ENCODE measurements at places on chromosomes 6 and 20.
A peak's percentile ranks its signal among the peaks of the same experiment; 100 is the strongest.

- DNase-seq: no peak
Measured at GRCh38 chr6:132872923-132873322, 58.6 kb downstream of the RPS12 start.

- no peak for DNase-seq
Measured at GRCh38 chr6:157203764-157204163, 119.6 kb downstream of the TMEM242 start.

DNA sequence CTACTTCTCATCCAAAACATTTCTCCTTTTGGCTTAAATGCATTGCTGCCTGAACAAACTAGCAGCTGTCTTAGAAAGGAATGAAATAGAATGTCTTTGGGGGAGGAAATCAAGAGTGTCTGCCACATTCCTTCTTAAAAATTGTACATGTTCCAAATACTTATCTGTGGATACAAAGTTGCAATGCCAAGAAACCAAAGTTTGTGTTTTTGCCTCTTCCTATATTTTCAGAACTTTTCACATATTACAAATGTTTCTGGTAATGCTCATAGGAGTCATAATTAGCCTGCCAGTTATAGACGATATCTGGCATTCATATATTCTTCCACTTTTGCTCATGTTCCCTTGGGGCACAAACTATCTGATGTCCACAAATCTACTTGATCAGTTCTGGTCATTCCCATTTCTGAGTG is 165.5 kb upstream of the BMP5 start:
- DNase-seq: no peak

DNA sequence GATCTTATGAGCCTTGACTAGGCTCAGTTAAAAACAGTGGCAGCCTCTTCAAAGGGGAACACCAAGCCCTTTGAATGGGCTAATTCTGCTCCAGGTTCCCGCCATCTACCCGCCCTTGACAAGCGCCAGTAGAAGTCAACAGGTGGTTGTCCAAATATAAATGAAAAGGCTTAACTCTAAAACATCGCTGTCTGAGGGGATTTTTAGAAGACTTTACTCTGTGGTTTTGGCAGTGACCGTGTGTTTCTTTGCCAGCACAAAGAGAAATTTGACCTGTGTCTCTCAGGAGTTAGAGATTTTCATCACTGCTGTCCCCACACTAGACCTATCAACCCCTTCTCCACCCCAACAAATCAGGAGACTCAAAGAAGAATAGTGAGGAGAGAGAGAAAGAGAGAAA is 19.8 kb upstream of the SIM1 start:
- DNase-seq: no peak

GRCh38 chr20:10218536-10219451 is at the start of gene SNAP25:
Gene SNAP25, plus strand, starts transcription at chr20:10218830. Its CDS starts 56,662 bp downstream, at chr20:10275492.
- peak; percentile 81 for DNase-seq

GRCh38 chr6:79042799-79043126 is 35.3 kb downstream of the PHIP start:
- no peak for DNase-seq

DNA sequence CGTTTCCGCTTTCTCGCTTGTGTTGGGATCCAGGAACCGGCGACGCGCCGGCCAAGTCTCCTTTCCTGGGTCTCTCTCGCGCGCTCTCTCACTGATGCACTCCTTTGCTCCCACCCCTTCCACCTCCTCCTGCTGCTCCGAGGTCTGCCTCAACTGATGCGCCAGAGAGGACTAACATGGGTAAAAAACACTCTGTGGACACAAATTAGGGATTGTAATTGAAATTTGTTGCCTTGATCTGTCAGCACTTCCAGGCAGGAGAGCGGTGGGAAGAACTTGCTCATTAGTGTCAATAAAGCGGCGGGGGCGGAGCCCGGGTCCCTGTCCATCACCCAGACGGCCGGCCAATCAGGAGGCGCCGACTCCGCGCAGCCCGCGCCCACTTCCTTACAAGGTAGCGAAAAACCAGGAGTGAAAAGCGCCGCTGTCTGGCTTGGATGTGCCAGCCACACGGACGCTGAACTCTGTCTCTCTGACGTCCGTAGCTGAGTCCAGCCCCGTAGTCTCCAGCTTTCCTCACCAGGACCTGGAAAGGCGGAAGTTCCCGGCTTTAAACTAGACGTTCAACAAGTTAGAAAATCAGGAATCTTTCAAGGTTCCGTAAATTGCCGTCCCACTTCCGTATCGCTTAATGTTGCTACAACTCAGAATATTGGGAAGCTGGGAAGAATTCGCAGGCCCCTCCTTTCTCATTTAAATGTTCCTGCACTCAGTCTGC is at the start of gene TBX18:
Gene TBX18 (minus strand): TSS at position 267 of the 718 bp plus-strand sequence. CDS start 417 bp downstream, outside the sequence.
- peak; percentile 14 for DNase-seq
